Naive thymus-derived CD8-positive, alpha-beta T cell (primary cell): ENCODE measurements at places on chromosomes 12 and 14.

- no peak for DNase-seq
Observed at GRCh38 chr14:23589606-23590005, 11.0 kb upstream of the JPH4 start.

GRCh38 chr14:49879646-49880204, 13.2 kb upstream of the ARF6 start:
- DNase-seq: no peak

DNA sequence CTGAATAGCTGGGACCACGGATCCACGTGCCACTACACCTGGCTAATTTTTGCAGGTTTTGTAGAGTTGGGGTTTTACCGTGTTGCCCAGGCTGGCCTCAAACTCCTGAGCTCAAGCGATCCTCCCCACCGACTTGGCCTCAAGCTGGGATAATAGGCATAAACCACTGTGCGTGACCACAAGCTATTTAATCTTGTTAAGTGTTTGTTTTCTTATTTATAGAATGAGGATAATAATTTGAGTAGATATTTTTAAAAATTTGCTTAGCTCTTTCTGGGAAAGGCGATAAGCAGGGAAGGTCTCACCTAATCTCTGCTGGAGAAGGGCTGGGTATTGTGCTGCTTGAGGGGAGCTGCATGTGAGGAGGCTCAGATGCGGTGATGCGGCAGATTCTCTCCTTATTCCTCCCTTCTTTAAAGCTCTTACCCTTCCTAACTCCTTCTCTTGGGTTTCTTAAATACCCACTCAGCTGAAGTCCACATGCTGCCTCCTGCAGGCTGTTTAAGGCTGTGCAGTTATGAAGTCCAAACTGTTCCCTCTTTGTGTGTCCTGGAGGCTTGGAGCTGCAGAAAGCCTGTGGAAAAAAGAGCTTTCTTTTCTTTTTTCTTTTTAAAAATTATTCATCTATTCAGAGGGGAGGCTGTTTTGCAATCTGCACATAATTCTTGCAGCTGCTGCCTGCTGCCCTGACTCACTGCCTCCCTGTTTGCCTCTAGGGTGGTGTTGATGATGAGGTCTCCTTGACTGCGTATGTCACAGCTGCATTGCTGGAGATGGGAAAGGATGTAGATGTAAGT, 37.9 kb downstream of the A2ML1 start:
- DNase-seq: peak; percentile 18

DNA sequence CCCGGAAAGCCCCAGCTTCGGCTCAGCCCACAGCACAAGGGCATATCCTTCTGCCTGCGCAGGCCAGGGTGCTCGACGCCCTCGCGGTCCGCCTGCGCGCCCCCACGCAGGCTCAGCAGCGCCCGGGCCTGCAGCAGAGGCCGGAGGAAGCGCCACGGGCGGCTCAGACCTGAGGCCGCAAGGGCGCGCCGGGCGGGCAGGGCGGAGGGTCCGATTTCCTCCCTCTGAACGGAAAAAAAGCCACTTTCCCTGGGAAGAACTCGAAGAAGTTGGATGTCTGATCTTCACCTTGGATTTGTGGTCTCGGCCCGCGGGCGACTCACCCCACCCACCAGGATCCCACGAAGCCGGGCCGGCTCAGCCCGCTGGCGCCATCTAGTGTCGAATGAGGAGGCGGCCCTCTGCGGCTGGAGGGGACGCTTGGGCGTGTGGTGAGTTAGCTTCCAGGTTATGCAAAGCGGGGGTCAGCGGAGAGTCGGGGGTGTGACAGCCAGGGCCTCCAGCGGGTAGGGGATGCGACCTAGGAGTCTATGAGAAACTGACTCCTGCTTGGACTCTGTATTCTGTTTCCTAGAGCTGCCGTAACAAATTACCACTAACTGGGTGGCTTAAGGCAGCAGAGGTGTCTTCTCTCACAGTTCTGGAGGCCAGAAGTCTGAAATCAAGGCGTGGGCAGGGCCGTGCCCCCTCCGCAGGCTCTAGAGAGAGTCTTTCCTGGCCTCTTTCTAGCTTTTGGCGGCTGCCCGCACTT, 40.0 kb upstream of the SRSF5 start:
- DNase-seq: peak; percentile 65

- DNase-seq: no peak
Observed at GRCh38 chr12:21566223-21566906, 38.3 kb downstream of the GYS2 start.
